ENCODE measurements at places on chromosomes 13 and 19. TPM values are rescaled to one million over a fixed set of nuclear protein-coding genes. Genes with fewer than 3 reads are reported as not detected.

Gene APOE
- total RNA-seq, result 34.3 TPM

Gene SPACA6
- 18.9 TPM for total RNA-seq

Gene RFPL4A
- not detected for total RNA-seq

Gene ZNF628
- 10.2 TPM for total RNA-seq

Gene TMPRSS9
- total RNA-seq, result not detected

Gene PCDH17
- 7.7 TPM for total RNA-seq

Gene PCDH9
- total RNA-seq, result 56.2 TPM

Gene PRR22
- 1.2 TPM for total RNA-seq

Gene GNG8
- not detected for total RNA-seq

Gene MATK
- total RNA-seq, result 1.5 TPM
